ENCODE measurements at places on chromosomes 2 and 18.

DNA sequence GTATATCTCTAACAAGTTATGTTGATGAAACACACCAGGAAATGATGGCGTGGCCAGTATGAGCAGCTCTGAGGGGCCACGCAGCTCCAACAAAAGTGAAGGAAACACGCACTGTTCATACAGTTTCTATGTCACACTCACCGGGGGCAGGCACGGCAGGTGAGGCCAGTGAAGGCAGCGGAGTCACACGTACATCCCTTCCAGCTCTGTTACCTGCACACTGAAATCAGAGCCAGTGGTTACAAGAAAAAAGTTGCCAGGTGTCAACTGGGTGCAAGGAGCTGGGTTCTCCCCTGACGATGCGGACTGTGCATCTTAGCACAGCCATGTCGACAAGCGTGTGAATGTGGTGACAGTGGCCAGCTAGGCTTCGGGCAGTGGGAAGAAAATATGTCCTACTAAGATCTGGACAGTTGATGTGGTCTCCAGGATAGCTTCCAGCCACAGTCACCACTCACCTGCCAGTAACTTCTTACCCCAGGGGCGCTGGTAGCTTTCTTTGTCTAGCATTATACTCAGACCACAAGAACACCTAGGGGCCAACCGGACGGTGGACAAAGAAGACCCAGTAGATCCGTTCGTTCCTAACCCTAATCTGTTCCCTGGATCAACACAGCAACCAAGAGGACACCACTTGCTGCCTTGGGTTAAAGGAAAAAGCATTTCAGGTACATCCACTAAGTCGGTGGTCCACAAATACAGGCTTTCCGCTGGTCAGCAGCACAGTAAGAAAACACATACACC, 10.1 kb downstream of the HJURP start:
- DNase-seq: no peak

- DNase-seq: no peak
These were observed 205.5 kb upstream of the FSHR start for GRCh38 chr2:49359721-49360406.

GRCh38 chr2:111039628-111040383, 80.9 kb upstream of the BCL2L11 start:
- no peak for DNase-seq

DNA sequence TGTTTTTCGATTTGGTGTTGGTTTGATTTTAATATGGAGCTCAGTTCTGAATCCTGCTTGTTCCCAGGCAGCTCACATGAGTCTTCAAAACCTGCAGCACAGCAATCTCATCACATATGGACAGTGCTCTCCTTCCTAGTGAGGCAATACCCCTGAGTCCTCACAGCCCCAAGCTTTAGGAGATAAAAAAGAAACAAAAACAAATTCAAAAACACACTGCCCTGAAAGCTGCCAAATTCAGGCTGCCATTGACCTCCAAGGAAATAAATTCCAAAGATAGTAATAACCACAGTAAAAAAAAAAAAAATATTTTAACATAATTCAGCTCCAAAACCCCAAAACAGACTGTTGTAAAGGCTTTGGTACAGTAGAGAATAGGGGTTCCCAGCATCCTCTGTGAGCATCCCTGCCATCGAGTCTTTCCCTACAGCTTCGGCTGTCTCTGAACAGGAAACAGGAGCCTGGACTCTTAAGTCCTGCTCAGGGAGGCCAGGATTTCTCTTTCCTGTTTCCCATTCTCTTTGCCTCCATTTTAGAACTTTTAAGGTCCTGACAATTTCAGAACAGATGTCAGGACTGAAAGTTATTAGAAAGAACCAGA, 14.7 kb upstream of the SP3 start:
- no peak for DNase-seq

GRCh38 chr2:217114117-217114516, 254.3 kb upstream of the TNP1 start:
- no peak for DNase-seq

GRCh38 chr2:50345701-50346591, 686.0 kb downstream of the NRXN1 start:
- DNase-seq: no peak

GRCh38 chr2:29000481-29000880, 19.4 kb downstream of the TOGARAM2 start:
- no peak for DNase-seq

- DNase-seq: peak; percentile 25
These were observed 41.0 kb upstream of the TAF4B start for GRCh38 chr18:26185267-26185666.

GRCh38 chr2:239160226-239161143, 240.3 kb downstream of the HDAC4 start:
- no peak for DNase-seq

GRCh38 chr2:112577756-112578155, 6.7 kb upstream of the CHCHD5 start:
- DNase-seq: no peak

DNA sequence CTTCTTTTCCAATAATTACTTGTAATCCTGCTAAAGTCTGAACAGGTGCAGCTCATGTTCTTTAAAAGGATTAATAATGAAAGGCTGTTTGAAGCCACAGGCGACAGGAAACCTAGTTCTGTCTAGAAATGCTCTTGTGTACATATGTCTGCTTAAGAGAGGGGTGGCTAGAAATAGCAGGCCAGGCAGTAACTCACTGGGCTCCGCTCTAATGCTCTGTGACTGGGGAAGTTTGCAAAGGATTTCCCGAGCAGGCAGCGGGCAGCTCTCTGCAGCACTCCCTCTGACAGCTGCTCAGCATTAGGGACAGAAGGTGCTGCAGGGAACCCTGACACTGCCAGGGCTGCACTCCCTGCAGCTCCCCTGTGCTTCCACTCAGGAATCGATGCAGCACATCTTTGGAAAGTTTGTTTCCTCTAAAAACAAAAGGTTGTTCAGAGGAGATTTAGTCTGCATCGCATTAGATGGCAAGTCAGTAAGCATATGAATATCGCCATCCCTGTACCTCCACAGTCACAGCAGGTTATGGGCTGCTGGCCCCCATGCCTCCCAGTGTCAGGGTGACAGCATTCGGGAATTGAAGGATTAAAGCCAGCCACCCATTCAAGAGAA, 33.1 kb upstream of the TTC39C start:
- no peak for DNase-seq

- DNase-seq: no peak
These were observed 130.4 kb downstream of the IRS1 start for GRCh38 chr2:226669249-226669648.

All from MCF 10A (cell line).